ENCODE measurements at places on chromosomes 3 and 15.

- no peak for DNase-seq
Observed at GRCh38 chr3:115659253-115660220, 36.2 kb downstream of the GAP43 start.

GRCh38 chr3:119293105-119293870 is 895 bp upstream of the ARHGAP31 start:
- DNase-seq: no peak

- DNase-seq: no peak
Observed at GRCh38 chr3:21041621-21042020, 709.4 kb downstream of the ZNF385D start.

DNA sequence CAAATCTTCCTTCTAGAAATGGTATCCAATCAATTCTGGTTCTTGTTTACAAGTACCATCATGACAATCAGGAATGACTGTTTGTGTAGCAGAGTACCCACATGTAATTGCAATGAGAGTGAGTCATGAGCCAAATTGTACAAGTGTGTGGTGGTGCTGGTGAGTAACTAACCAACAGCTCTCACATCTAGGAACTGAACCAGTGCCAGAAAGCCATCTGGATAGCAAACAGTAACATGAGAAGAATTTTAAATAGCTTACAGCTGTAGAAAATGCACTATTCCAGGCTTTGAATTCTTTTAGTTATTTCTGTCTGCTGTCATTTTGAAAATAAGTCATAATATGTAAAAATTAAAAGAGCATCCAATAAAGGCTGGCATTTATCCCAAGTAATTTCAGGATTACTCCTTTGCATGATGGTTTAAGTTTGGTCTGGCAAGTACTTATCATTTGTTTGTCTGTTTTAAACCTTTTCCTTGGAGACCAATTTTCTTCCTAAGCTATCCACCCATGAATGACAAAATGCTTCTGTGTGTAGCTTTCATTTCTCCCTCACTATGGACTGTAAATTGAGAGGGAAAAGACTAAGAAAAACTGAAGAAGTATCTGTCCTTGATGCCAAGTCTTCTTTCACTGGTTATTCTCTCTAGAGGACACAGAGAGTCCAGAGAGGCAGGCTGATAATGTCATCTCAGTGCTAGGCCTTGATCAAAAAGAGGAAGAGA is 60.0 kb downstream of the PIK3CB start:
- DNase-seq: peak; percentile 6

- no peak for DNase-seq
Observed at GRCh38 chr3:35486295-35486694, 153.0 kb upstream of the ARPP21 start.

GRCh38 chr3:184568560-184568923 is 7.0 kb downstream of the EPHB3 start:
- no peak for DNase-seq
